ENCODE measurements at places on chromosomes 11 and 22. TPM values are rescaled to one million over a fixed set of nuclear protein-coding genes. Genes with fewer than 3 reads are reported as not detected.

TCN1 gene
- not detected for polyA plus RNA-seq

MS4A12 gene
- not detected for polyA plus RNA-seq

CD3G gene
- not detected for polyA plus RNA-seq

GRCh38 chr11:20162824-20163782 is 2.8 kb upstream of the DBX1 start:
- DNase-seq, result peak; percentile 50

GRCh38 chr11:116224154-116224888 is 548.5 kb downstream of the BUD13 start:
- peak; percentile 55 for DNase-seq

- DNase-seq, result no peak
Observed at GRCh38 chr11:12801976-12802375, 127.8 kb downstream of the TEAD1 start.

- no peak for DNase-seq
Observed at GRCh38 chr11:10629411-10630002, 61.0 kb upstream of the LYVE1 start.

- DNase-seq, result no peak
Observed at GRCh38 chr11:64764040-64764611, 4.4 kb upstream of the PYGM start.

GRCh38 chr11:110776081-110776480 is 63.8 kb upstream of the ARHGAP20 start:
- DNase-seq, result peak; percentile 4

DNA sequence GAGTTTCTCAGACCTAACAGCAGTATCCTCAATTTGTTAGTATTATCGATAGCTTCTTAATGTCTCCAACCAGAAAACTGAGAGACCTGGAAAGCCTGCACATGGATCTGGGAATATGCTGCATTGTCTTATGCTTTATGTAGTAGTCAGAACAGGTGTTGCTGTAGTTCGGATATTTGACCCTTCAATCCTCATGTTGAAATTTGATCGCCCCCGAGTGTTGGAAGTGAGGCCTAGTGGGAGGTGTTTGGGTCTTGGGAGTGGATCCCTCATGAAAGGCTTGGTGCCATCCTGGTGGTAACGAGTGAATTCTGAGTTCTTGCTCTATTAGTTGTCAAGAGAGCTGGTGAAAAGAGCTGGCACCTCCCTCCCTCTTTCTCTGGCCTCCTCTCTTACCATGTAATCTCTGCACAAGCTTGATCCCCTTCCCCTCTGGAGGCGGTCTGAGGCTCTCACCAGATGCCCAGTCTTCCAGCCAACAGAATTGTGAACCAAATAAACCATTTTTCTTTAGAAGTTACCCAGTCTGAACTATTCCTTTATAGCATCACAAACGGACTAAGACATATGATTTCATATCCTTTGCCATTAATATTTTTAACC is 227.1 kb downstream of the DDX10 start:
- no peak for DNase-seq

DNA sequence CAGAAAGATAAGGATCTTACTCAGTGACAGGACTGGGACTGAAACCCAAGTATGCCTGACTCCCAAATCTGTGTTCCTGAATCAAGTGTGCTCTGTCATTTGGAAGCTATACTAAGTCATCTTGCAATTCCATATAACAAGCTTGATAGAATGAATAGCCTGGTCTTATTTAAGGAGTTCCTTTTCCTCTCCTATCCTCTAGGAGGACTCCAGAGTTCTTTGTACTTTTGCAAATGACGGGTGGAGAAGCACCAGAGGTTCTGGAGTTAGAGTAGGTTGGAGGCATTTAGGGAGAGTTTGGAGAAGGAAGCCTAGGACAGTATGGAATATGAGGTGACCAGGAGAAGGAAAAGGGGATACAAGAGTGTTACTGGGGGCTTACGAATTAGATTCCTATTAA is 92.9 kb upstream of the RCN1 start:
- no peak for DNase-seq

GRCh38 chr22:39234472-39234787 is 10.4 kb downstream of the PDGFB start:
- no peak for DNase-seq

GRCh38 chr11:10326012-10326964 is 21.4 kb downstream of the ADM start:
- peak; percentile 43 for DNase-seq

DNA sequence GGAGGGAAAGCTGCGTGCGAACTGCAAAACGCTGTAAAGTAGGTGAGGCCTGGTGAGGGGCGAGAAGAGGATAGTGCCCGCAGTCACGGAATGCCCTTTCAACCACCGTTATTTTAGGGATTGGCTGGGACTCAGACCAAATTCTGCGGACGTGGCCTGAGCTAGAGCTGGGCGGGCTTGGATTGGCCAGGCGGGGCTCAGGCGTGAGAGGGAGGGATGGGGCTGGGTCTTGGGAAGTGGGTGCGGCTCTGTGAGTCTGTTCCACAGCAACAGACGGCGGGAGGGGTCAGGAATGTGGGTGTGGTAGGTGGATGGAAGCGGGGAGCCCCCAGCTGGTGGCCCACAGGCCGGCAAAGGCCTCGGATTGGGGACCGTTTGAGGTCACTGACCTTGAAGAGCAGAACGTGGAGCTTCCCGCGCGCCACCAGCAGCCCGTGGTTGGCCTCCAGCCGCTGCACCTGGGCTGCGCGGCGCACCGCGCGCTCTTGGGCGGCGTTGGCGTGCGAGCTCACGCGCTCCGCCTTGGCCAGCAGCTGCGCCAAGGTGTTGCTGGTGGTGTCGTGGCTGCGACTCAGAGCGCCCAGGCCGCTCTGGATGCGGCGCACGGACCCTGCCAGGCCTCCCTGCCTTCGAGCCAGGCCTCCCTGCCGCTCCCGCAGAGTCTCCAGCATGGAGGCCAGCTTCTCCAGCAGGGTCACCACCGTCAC is 444 bp downstream of the CAVIN3 start:
- DNase-seq, result peak; percentile 99

DNA sequence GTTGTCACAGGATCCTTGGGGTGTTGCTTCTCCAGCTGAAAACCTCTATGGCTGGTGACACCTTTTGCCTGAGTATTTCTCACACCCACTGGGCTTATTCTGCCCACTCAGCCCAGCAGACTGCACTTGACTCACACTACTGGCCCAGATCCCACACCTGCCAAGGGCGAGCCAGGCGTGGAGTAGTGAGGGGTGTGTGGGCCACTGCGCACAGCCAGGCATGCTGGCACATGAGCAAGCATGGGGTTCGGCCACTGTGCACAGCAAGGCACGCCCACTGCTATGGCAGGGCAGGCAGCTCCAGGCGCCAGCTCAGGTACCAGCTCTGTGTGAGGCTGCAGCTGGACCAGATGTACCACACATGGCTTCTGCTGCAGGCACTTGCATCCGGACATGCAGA is 116.5 kb upstream of the MTNR1B start:
- peak; percentile 27 for DNase-seq

DNA sequence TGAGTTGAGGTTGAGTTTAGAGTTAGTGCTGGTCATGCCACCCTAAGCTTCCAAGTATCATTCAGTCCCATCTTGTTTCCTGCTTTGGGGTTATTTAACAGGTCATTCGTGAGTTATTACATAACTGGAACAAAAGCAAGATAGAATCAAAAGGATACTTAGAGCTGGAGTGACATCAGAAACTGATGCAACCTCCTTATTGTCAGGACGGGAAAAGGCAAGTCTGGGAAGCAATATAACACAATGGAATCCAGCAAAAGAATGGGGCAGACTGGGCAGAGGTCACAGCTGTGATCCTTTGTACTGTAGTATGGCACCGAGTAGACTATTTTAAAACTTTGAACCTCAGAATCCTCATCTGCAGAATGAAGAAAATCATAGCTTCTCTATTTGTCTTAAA is 4.4 kb upstream of the PRSS23 start:
- no peak for DNase-seq

Data from GM23248 (cell line).